ENCODE measurements at places on chromosomes 13 and 19. TPM values are rescaled to one million over a fixed set of nuclear protein-coding genes. Genes with fewer than 3 reads are reported as not detected.

- DNase-seq: no peak
These were observed 313.4 kb upstream of the DACH1 start for GRCh38 chr13:72180253-72180952.

DNA sequence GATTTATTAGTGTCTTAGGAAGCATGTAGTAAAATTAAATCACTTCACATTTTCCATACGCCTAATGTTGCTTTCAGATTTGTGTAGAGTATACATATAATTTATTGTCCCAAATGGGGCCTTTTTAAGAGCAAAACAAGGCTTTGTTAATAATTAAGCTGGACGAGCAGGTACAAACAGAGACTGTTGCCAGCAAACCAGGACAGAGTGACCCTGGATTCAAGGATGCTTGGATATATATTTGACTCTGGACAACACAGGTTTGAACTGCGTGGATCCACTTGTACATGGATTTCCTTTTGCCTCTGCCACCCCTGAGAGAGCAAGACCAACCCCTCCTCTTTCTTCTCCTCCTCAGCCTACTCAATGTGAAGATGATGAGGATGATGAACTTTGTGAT is 454.9 kb downstream of the PCDH9 start:
- no peak for DNase-seq

Gene KIR3DL1
- not detected for total RNA-seq

DNA sequence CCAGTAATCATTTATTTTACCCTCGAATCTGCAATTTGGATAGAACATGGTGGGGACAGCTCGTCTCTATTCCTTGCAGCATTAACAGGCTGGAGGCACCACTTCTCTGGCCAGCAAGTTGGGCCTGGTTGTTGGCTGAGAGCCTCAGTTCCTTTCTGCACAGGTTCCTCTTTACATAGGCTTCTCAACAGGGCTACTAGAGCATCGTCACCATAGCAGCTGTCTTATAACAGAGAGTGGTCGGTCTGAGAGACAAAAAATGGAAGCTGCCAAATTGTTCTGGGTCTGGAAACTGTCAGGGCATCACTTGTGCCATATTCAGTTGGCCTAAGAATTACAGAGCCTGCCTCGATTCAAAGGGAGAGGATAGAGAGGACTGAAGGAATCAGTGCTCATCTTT is 86.7 kb downstream of the DNAJC15 start:
- DNase-seq: no peak

GRCh38 chr19:31940396-31940795 is 405.0 kb upstream of the ZNF507 start:
- no peak for DNase-seq

GRCh38 chr19:37412700-37413099 is 41.8 kb downstream of the ZNF527 start:
- DNase-seq: no peak
